Left renal cortex interstitium (tissue), 4 donors: ENCODE measurements at places on chromosomes 2 and 18. TPM values are rescaled to one million over a fixed set of nuclear protein-coding genes. Genes with fewer than 3 reads are reported as not detected.

DNA sequence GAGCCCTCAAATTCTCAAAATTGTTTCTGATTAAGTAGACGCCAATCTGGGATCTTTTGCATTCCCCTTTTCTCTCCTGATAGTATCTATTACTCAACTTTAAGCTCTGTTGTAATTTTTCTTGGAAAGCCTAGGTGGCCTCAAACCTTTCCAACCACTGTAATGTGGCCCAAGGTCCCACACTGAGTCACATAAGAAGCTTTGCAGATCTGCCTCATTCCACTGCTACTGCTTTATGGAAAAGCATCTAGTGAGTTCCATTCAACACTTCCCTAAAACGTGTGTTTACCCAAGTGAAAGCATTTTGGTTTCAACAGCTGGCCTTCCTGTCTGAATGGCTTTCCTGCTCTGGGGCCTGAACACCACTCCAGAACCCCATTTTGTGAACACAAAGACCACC, 493.6 kb upstream of the SPHKAP start:
- DNase-seq, result no peak

Gene ESCO1
- polyA plus RNA-seq, result 29.9 TPM

- no peak for DNase-seq
These were observed 25.5 kb upstream of the SLC8A1 start for GRCh38 chr2:40477361-40477760.

GRCh38 chr2:80303909-80304837, at the start of gene LRRTM1:
TSS of gene LRRTM1 (minus strand) at chr2:80304752. CDS start at chr2:80303819, 933 bp downstream.
- no peak for DNase-seq

Gene ARHGEF4
- polyA plus RNA-seq, result 7.5 TPM

GRCh38 chr2:239895669-239896068, 129.5 kb downstream of the NDUFA10 start:
- no peak for DNase-seq

Gene CNDP1
- polyA plus RNA-seq, result 1.7 TPM

DNA sequence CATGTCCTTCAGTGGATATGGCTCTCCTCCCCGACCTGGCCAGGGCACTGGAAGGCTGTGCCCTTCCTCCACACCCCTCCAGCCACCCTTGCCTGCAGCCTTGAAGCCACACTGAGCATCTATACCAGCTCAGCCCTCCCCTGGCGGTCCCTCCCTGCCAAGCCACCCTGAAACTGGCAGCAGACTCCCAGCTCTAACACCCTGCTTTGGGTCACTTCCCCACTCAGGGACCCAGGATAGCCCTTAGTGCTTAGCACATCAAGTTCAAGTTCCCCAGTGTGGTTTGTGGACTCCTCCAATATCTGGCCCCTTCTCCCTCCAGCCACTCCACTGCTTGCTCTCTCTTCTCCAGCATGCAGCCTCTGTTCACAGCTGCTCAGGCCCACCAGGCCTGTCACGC, 89.4 kb downstream of the TNS1 start:
- no peak for DNase-seq

DNA sequence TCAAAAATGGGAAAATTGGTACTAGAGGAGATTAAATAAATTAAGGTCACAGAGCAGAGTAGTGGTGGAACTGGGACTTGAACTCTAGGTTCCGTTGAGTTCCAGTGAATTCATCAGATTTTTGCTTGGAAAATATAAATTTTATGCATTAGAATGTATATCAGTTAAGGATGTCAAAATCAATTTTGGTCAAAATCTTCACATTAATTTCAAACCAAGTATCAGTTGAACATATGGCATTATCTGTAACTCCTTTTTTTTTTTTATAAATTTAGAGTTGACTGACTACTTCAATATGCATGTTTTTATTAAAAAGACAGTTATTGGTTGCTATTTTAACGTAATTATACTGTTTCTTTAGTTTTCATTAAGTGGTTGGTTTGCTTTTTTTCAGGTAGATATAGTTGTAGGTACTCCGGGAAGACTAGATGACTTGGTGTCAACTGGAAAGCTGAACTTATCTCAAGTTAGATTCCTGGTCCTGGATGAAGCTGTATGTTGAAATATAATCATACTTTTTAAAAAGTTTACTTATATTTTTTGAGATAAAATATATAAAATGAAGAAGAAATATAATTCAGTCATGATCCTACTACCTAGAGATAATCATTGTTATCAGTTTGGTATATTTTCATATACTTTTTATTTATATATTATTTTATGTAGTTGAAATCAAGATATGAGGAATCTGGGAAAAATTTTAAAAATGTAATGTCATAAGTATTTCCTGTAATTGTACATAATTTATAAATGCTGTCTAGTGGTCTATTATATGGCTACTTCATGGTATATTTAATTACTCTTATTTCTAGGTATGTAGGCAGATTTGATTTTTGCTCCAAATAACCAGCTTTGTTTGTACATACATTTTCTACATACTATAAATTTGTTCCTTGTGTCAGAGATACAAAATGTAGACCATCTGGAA, 25.4 kb downstream of the DDX1 start:
- DNase-seq, result no peak
